ENCODE measurements at places on chromosomes 4 and X.

DNA sequence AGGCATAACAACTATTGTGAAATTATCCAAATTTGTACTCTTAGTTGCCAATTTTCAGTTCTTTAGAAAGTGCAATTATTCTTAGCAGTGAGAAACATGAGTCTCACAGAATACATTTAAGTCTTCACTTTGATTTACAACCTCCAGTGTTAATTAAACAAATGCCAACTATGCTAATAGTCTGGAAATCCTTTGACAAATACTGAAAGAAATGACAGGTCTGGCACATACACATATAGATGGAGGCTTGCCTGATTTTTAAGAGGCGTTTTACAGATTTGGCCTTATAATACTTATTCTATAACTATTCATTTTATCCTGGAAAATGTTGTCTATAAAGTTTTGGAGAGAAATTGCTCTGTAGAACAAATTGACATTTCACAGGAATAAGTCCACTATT, 320.1 kb downstream of the TRIML1 start:
- DNase-seq, result no peak

- DNase-seq, result no peak
Measured at GRCh38 chr4:98179951-98180350, 36.7 kb upstream of the STPG2 start.

- DNase-seq, result no peak
Measured at GRCh38 chr4:161314371-161314770, 849.4 kb downstream of the FSTL5 start.

DNA sequence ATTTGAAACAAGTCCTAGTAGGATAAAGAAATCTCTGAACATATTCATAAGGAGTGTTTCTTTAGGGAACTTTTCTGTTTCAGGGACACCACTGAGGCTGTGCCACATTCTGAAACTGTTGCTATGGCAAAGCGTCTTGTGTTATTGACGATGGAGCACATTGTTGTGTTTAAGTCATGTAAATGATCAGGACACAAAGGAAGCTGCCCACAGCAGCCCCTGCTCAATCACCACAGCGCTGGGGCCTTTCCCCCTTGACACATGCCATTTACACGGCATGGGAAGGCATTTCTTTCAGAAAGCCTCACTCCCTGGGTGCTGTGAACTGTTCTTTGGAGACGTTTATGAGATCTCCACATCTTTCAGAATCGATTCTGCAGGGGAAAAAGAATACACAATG, 39.8 kb upstream of the MID1 start:
- DNase-seq, result no peak
